ENCODE measurements at places on chromosomes 12 and 14.

DNA sequence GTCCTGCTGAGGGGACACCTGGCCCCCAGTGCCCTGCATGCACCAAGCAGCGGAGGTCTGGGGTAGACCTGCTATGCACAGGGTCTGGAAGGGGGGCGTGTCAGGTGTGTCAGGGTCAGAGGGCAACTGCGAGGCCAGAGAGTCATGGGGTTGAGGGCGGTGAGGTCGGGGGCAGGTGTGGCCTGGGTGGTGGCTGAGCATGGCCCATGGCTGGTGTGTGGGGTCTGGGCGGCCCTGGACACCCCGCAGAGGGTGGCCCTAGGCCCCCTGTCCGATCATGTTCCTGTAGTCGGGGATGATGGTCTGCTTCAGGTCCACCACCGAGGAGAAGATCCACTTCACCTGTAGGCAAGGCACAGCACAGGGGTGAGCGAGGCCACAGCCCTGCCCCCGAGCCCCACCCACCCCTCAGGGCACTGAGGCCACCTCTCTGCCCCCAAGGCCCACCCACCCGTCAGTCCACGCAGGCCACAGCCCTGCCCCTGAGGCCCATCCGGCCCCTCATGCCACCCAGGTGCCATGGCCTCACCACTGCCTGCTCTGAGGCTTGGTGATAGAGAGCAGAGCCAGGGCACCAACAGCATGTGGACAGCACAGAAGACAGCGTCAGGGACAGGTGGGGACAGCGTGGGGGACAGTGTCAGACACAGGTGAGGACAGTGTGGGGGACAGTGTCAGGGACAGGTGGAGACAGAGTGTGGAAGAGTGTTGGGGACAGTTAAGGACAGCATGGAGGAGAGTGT, 211.3 kb downstream of the TMEM121 start:
- no peak for DNase-seq

GRCh38 chr12:92175961-92176360, 30.3 kb upstream of the BTG1 start:
- no peak for DNase-seq

DNA sequence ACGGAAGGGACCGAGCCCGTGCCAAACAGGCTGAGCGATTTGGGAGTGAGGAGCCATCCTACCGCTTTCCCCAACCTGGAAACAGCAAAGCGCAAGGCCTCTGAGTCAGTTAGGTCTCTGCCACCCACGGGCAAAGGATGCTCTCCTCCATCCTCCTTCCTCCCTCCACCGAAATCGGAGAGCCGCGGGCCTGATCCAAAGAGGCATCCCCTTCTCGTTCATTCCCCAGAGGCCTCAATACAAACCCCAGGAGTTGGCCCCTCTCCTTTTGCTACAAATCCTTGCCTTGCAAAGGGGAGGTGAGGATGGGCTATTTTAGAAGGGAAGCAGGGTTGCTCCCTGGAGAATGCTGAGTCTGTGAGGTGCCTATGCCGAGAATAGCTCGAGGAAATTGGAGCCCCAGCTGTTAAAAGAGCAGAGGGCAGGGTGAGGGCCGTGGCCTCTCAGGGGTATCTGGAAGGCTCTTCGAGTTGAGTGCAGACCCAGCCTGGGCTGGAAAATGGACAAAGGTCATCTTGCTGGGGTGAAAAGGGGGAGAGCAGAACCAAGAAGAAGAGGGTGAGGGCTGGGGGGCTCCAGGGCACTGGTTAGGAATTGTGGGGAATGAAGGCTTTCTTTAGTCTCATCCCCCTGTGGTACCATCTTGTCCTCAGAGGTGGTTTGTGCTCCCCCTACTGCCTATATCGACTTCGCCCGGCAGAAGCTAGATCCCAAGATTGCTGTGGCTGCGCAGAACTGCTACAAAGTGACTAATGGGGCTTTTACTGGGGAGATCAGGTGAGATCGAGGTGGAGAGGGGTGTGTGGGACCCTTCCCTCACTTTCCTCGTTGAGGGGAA, 1.1 kb downstream of the TPI1 start:
- no peak for DNase-seq

DNA sequence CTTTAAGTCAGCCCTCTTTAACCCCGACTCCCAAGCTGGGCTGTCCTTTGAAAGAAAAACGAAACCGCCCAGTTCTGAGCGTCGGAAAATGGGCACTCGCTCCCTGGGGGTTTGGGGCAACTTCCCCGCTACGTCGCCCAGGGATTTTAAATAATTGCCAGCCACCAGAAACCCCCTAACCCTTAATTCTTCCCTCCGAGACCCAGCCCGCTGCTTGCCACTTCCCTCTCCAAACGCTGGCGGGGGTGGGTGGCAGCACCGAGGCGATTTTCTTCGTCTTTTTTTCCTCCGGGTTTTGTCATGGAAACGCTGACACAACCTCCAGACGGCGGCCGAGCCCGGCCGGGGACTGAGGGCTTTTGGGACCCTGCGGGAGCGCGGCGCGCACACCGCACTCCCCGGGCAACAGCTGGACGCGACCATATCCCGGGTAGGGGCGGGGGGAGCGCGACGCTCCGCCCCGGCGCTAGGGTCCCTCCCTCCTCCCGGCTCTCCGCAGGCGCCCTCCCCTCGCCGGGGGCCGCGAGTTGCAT, at the start of gene CHST11:
Gene CHST11, plus strand, starts transcription at position 532 of the 533 bp plus-strand sequence.
- peak; percentile 69 for DNase-seq

GRCh38 chr14:63781686-63782085, 53.8 kb upstream of the SGPP1 start:
- DNase-seq, result no peak

DNA sequence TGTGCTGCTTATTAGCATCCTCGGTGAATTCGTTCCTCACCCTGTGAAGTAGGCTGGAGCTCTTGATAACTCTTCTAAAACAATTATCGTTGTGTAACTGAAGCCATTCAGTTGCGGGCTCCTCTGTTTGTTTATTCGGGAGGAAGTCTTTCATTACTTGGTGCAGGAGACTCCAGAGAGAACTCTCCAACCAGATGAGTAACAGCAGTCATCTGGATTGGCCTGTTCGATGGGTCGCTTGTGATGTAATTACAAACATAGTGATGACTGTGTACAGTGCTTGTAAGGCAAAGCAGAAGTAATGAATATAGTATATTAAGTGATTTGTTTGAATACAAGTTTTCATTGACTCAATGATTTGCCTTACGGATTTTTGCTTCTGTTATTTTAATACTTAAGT, 10.9 kb downstream of the ATP6V0A2 start:
- DNase-seq, result no peak

GRCh38 chr14:92952481-92953298, 29.7 kb downstream of the CHGA start:
- DNase-seq, result no peak

- DNase-seq, result no peak
Observed at GRCh38 chr12:85765453-85765869, 70.7 kb downstream of the RASSF9 start.

DNA sequence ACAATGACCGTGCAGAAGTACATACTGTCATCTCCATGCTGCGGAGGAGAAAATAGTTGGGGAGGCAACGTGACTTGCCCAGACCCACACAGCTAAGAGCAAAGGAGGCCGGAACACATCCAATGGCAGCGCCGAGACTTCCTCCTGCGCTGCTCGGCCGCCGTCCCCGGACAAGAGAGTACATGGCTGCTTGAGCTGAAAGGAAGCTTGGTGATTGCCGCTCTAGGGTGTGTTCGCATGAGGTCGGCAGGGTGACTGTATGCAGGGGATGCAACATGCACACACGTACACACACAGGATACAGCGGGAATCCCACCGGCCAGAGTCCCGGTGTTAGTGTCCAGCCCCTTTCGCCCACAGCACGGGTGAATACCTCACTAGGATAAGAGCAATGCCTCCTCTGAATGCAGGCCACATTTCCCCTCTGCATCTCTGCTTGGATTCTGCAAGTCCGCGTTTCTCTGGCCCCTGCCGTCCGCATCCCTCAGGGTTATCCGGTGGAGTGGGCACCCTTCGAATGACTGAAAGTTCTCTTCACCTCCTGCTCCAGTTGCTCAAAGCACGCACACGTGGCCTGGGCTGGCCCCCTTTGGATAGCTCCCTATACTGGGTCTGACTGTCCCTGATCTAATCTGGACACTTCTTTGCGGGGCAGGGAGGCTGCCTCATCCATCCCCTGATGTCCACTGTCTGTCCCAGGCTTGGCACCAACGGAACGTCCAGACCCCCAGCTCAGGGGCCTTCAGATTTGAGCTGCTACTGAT, 78.8 kb downstream of the GSC start:
- DNase-seq, result no peak

- DNase-seq, result no peak
Observed at GRCh38 chr12:84877340-84877739, 35.3 kb downstream of the SLC6A15 start.

DNA sequence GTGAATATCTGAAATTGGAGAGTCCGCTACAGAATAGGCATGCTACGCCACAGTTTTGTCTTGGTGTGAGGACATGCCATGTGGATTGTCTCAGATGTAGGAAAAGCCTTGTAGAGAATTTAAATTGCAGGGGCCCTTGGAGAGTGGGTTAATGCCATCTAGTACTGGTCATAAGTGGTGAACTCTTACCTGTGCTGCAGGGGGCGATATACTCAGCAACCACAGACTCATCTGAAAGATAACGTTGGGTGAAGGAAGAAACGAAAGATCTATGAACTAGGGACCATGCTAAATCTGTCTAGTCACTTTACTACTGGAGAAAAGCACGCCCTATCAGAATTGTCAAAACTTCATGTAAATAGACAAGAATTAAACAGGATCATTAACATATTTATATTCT, 33.7 kb upstream of the A2M start:
- DNase-seq, result no peak

DNA sequence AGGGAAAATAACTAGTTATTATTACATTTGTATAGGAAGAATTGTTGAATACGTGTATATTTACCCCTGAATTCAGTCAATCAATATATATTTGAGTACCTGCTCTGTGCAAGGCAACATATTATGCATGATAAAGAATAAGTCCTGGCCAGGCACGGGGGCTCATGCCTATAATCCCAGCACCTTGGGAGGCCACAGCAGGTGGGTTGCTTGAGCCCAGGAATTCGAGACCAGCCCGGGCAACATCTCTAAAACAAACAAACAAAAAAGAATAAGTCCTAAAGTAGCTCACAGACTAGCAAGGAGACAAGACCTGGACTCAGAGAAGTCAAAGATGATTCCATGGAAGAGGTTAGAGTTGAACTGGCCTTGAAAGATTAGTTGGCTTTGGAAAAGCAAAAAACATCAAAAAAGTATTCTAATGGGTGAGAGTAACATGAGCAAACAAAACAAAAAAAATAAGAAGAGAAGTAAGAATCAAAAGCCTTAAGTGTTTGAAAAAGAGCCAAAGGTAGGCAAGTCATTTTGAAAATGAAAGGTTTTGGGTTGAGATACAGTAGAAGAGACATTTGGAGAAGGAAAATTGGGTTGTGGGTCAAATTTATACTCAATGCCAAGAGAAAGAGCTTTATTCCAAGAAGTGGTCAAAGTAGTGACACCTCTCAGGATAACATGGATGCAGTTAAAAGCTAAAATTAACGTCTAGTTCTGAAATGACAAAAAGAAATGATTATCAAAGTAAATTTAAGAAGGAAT, 115.2 kb upstream of the BCAT1 start:
- no peak for DNase-seq

DNA sequence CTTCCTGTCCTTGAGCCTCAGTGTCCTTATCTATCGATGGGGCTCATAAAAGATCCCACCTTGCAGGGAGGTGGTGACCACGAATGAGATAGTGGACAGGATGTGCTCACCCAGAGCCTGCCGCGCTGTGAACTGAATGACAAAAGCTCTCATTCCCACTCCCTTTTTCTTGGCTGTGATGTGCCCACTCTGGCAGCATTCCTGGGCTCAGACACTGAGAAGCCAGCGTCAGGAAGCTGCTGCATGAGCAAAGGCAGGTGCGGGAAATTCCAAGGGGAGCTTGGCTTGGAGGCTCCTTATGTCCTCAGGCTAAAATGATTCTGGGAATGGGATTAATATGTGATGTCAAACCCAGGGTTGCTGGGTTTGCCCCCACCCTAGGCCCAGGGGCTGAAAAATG, 61.6 kb downstream of the EFCAB11 start:
- no peak for DNase-seq

DNA sequence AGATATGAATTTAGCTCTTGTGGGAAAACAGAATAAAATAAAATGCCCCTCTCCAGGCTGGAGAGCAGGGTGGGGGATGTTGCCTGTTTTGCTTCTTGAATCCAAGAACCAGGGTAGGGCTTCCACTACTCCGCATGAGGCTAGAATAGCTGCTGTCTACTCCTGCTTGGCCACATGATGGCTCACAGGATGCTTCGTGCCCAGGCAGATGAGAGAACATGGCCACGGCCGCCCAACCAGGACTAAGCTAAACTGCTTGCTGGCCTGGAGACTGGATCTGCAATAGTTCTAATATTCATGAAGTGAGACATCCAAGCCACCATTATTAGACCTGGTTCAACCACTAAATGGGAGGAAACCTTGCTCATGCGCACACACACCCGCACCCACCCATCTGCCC, 122.2 kb upstream of the METAP2 start:
- DNase-seq, result no peak

GRCh38 chr12:80625051-80625450, 82.4 kb upstream of the MYF6 start:
- no peak for DNase-seq

DNA sequence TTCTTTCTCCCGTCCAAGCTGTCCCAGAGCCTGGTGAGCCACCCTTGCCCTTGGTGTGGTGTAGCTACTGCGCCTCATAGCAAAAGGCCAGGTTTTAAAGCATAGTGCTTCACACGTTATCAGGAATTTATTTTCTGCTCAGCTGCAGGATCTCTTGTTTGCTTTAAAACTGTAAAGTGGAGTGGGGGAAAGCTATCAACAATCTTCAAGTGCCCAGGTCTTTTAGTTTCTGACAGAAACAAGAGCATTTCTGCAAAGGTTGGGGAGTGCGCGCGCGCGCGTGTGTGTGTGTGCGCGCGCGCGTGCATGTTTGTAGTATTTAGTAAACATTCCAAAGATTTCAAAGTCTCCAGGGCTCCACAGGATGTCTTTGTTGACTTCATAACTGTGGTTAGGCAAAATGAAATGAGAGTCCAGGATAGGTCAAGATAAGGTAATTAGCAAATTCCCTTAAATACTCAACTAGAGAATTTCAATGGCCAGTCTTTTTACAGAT, 45.5 kb downstream of the EML1 start:
- DNase-seq, result no peak

GRCh38 chr12:93186131-93186530, 191.6 kb upstream of the NUDT4 start:
- DNase-seq, result no peak

- DNase-seq, result no peak
Observed at GRCh38 chr14:93331728-93332396, 974 bp downstream of the BTBD7 start.

- DNase-seq, result no peak
Observed at GRCh38 chr14:79083356-79083755, 913.2 kb downstream of the NRXN3 start.

GRCh38 chr14:91877376-91877915, 10.1 kb upstream of the TC2N start:
- DNase-seq, result no peak
